NCI-H1105 (cell line): ENCODE measurements at places on chromosomes 7 and 10.
A peak's percentile ranks its signal among the peaks of the same experiment; 100 is the strongest.

DNA sequence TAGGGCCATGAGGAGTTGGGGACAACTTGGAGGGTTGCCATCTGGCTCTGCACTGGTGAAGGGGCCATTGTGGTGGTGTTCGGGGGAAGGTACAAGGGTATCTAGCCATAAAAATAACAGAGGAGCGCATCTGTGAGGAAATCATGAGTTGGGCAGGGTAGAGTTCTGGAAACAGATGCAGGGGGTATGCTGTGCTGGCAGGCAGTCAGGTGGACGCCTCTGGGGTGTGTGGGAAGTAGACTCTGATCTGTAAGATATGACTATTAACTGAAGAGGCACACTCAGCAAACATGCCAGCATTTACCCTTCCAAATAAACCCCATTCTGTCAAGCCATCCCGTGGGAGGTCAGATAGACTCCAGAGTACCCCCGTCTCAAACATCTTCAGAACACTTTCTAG, 79.8 kb downstream of the CLEC2L start:
- DNase-seq = no peak

GRCh38 chr10:80158126-80158525, 25.6 kb downstream of the PLAC9 start:
- DNase-seq = no peak

DNA sequence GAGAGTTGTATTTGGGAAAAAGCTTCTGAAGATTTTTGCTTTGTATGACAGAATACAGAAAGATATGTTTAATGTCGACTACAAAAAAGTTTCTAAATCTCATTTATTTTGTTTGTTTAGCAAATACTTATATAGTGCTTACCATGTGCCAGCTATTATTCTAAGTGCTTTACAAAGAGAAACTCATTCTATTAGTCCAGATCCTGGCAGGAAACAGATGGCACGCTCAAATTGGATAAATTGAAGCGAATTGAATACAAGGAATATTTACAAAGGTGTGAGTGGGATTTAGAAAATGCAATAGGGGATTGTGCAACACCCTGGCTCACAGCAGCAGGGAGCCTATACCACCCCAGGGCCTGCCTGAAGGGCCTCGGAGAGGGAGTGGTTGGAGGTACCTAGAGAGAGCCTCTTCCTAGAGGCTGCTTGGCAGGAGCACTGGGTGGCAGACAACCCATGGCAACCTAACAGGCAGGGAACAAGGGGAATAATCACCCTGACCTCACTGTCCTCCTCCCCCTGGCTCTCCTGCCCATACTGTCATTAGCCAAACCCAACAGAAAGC, 27.6 kb upstream of the FAM204A start:
- DNase-seq = peak; percentile 81

- DNase-seq = no peak
Measured at GRCh38 chr7:140263277-140263676, 86.5 kb upstream of the KDM7A start.

- DNase-seq = no peak
Measured at GRCh38 chr10:132478341-132479023, 59.1 kb upstream of the INPP5A start.

DNA sequence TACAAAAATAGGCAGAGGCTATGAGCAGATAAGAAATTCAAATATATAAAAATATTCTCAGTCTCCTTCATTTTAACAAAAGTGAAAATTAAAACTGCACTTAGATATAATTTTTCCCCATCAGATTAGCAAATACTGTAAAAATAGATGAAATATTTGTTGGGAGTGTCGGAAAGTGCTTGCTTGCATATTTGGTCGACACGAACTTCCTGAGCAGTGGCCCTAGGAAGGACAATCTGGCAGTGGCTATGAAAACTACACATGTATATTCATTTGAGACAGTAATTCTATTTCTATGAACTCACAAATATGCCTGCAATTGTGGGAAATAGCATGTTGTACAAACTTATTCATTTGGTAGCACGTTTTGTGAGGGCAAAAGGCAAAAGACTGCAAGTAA, 81.4 kb downstream of the GOLGA7B start:
- no peak for DNase-seq

GRCh38 chr7:151242159-151243044, 6.1 kb downstream of the SMARCD3 start:
- DNase-seq = no peak

GRCh38 chr10:102677331-102678067, 33.2 kb downstream of the TRIM8 start:
- no peak for DNase-seq

GRCh38 chr10:79418886-79419595, 26.4 kb downstream of the ZCCHC24 start:
- no peak for DNase-seq

- DNase-seq = peak; percentile 93
Measured at GRCh38 chr7:64562626-64563278, at the start of gene ZNF680. ZNF680 (minus strand) TSS chr7:64563071; CDS start chr7:64562954, 117 bp downstream.

GRCh38 chr10:52668024-52668423, 104.6 kb downstream of the MBL2 start:
- no peak for DNase-seq

GRCh38 chr10:84825330-84825729, 496.9 kb downstream of the CCSER2 start:
- DNase-seq = no peak

- DNase-seq = no peak
Measured at GRCh38 chr7:133300088-133300487, 47.2 kb downstream of the EXOC4 start.

- no peak for DNase-seq
Measured at GRCh38 chr7:155375337-155376277, 77.9 kb downstream of the INSIG1 start.

DNA sequence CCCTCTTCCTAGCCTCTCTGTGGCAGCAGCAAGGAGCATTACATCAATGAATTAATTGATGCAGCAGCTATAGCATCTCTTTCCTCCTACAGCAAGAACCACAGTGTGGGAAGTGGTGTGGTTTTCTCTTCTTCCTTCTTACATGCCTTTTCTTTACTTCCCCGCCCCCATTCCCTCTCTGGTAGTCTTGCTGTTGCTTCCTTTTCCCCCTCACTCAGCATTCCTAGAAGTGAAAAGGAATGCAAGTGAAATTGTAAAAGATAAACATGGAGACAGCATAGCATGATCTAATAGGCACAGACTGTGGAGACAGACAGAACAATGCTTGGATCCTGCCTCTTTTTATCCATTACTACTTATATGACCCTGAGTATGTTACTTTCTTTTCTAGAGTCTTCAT, 370.5 kb upstream of the BMPER start:
- DNase-seq = no peak

- DNase-seq = no peak
Measured at GRCh38 chr10:9362721-9363120, 1308.2 kb downstream of the GATA3 start.

DNA sequence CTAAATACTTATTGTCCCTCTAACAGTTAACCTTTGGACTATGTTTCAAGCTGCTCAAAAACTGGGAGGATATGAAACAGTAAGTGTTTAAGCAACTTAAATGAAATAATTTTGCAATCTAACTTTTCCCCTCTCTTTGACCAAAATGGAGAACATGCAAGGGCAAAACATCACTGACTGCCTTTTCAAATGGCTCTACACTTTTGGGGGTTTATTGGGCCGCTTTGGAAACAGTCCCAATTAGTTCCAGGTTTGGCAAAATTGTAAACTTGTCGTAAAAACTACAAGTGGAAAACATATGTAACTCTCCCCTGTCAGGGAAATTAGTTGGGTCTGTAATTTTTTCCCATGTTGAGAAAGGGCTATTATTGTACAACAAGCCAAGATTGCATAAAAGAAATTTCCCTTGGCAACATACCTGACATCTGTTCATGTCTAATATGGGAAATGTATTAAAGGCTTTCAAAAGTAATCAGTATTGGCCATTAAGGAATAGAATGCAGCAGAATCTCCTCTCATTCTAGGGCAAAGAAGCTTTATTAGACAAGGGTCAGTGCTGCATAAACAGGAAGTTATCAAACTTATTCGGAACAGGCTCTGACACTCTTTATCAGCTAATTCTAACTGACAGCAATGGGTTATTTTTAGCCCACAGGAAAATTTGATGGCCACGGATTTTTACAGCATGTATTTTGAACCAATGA, 157.9 kb downstream of the ARID5B start:
- DNase-seq = no peak

DNA sequence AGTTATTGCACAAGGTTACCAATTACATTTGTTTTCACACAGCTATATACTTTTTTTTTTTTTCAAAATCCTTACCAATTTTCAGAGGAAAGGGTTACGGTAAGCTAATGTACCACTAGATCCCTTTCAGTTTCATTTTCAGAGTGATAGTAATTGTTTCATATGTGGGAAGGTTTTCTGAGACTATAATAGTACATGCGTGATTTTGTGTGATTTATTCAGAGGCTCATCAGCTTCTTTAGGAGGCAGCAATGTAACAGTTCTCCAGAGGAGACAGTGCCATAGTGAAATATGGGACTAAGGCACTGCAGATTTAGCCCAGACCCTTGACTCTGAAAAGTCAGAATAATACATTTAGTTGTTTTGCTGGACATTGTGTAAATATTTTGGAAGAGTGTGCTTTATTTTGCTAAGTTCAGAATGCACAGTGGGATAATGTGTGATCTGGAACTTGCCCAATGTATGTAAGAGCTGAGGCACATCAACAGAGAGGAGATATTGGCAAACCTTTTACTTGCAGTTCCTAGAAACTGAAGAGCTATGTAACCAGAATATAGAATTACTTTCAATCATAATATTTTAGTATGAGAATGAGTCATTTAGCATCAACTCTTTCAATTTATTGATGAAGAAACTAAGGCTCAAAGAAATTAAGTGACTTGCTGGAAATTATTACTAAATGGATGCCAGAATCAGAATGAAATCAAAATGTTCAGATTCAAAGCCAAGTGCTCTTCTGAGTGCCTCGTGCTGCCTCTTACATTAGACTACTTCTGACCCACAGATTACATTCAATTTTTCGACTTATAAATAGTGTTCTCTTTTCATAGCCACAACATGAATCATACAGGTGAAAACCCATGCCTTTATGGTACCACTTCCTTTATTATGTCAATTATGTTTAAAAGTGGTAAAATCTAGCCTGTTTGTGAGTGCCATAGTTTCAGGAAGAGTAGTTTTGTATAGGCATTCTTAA, 207.7 kb upstream of the TEX47 start:
- DNase-seq = no peak

GRCh38 chr10:14875941-14876340, 2.7 kb upstream of the SUV39H2 start:
- no peak for DNase-seq

DNA sequence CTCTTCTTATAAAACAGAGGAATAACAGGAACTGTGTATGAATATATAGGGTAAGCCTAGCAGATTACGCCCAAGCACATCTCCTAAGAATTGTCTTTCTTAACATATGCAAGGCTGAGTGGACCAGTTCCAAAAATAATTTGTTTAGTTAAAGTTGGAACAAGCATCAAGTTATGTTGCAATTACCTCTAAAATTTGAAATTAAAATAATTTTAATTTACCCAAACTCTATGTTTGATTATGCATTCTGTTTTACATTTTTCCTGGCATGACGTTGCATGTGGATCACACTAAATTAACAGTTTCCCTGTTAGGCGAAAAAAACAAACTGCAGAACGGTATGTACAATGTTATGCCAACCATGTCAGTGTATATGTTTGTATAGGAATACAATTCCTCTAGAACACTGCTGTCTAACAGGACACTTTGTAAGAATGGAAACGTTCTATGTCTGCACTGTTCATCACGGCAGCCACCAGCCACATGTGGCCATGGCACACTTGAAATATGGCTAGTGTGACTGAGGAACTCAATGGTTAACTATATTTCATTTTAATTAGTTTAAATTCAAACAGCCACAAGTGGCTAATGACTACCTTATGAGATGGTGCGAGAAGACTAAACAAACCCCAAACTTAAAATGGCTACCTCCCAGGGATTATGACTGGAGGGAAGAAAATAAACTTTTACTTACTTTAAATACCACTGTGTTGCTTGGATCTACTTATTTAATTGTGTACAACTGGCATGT, 281.1 kb upstream of the KLF14 start:
- DNase-seq = no peak

- no peak for DNase-seq
Measured at GRCh38 chr7:12226756-12227155, 15.7 kb downstream of the TMEM106B start.

GRCh38 chr10:91779011-91779605, 19.1 kb upstream of the TNKS2 start:
- no peak for DNase-seq

DNA sequence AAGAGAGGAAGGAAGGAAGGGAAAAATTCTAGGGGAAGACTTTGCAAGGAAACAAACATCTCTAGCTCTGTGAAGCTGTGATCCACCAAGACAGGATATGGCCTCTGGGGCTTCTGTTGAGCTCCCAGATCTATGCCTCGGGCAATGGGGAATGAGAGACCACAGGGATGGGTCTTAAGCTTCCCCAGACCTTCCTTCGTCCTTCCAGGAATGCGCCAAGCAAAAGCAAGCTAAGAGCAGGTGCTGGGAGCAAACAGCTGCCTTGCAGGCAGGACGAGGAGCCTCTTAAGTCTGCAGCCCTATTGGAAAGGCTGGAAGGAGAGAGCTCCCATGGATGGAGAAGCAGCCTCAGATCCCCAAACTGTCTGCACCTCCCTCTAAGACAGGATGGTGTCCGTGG, 21.9 kb upstream of the ELN start:
- DNase-seq = no peak

DNA sequence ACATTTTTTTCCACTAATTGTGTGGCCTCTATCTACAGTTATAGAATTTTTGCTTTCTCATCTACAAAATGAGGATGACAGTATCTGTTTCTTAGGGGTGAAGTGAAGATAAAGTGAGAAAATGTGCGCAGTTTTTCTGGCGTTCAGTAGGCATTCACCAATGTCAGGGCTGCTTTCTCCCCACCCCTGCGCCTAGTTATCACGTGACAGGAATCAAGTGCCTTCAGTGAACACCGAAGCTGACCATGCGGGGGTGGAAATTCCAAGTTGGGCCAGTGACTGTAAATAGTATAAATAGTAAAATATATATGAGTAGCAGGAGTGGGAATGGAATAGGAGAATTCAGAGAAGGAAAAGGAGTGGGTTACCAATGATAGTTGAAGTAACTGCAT, 77.4 kb downstream of the TAF3 start:
- no peak for DNase-seq

GRCh38 chr7:2698581-2699288, 10.7 kb downstream of the AMZ1 start:
- no peak for DNase-seq

- DNase-seq = no peak
Measured at GRCh38 chr7:134246761-134247160, 70.0 kb downstream of the SLC35B4 start.
